ENCODE measurements at places on chromosomes 1 and 21.

GRCh38 chr1:248821101-248821500, 4.6 kb downstream of the SH3BP5L start:
- DNase-seq: no peak

GRCh38 chr1:970973-971730, 4.9 kb downstream of the PLEKHN1 start:
- DNase-seq: no peak

- DNase-seq: no peak
Measured at GRCh38 chr21:44815225-44815624, 2.6 kb downstream of the SUMO3 start.

DNA sequence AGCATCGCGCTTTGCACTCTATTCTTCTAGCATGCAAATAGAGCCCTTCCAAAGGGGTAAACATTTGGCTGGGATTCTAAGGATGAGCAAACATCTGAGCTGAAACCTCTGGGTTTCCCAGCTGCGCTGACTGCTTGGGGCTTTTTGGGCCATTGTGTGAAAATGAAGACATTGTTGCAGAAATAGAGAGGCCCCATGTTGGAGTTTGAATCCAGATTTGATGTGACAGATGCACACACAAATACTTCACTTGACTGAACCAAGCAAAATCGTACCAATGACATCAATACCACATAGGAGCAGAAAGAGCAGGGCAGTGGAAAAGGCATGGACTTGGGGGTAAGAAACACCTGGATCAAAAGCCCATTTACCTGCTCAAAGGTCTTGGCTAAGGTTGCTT, 144.6 kb upstream of the HMGB4 start:
- DNase-seq: no peak

Measured in NAMALWA (cell line).